Activated gamma-delta T cell treated with anti-CD3 and anti-CD28 coated beads, Interleukin-2, amount 50 U/mL, for 16 hours (primary cell): ENCODE measurements at places on chromosomes 5 and 9.

- no peak for DNase-seq
These were observed 156.5 kb upstream of the PITX1 start for GRCh38 chr5:135190416-135191083.

GRCh38 chr5:178899289-178899688 is 3.6 kb downstream of the ZFP2 start:
- no peak for DNase-seq

- no peak for DNase-seq
These were observed 34.0 kb upstream of the TYRP1 start for GRCh38 chr9:12659220-12659619.

DNA sequence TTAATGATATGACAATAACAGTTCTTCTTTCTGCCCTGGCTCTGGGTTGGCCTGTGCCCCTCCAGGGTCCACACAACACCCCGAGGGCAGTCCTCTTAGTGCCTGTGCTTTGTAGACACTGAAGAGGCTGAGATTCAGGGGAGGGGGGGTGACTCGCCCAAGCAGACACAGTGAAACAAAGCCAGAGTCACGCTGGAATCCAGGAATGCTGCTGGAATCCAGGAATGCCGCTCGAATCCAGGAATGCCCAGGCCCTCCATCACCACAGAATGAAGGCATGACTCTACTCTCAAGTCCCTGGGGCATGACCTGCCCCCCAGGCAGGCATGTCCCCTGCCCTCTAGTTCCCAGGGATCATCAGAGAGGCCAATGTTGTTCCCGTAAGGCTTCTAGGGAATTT is 73.1 kb downstream of the LRSAM1 start:
- no peak for DNase-seq

GRCh38 chr5:168086104-168086610 is 205.3 kb upstream of the WWC1 start:
- DNase-seq, result no peak

DNA sequence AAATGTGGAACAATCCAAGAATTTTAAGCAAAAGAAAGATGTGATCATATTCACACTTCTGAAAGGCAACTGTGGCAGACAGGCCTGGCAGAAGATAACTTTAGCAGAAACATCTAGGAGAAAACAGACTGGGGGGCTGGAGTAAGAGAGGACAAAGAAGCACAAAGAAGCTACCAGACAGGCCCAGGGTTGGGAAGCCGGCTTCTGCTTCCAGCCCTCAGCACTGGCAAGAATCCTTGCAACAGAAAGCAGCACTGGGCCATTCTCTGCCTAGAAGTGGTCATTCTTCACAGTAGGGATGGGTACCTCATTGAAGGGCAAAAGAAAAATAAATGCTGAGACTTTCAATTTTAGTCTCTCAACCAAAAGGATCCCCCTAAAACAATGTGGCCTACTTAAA is 49.6 kb downstream of the EFNA5 start:
- no peak for DNase-seq
